Activated T-cell treated with anti-CD3 and anti-CD28 coated beads for 4 hours (primary cell): ENCODE measurements at places on chromosomes 7 and 10.

GRCh38 chr10:66162560-66163143 lies 763.2 kb upstream of the LRRTM3 start:
- DNase-seq: no peak

DNA sequence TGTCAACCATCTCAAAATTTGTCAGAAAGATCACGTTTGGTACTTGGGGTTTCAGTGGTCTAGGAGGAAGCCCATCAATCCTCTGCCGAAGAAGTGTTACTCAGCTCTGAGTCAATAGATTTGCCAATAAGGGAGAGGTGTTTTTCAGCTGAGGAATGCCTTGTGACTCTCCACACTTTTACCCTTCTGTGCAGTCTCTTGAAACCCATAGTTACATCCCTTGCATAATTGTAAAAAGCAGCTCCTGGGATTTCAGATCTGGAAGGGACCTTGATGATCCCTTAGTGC lies 47.5 kb downstream of the INSYN2A start:
- no peak for DNase-seq

DNA sequence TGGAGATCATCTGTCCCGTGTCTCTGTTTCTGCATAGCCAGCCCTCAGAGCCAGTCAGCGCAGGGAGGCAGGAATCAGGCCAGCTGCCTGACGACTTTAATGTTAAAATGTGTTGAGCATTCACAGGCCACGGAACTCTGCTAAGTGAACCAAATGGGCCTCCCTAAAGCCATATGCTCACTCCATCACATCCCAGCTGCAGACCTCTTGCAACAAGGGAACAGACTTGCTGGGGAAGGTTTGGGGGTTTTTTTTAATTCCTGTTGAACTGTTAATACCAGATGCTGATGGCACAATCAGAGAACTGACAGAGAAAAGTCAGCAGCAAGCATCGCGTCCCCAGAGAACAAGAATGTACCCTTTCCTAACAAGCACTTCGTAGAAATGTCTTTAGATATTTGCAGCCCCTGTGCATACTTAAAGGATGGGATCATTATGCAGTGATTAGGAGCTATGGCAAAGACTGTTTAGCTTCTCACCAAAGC lies 900.4 kb upstream of the AUTS2 start:
- DNase-seq: no peak

DNA sequence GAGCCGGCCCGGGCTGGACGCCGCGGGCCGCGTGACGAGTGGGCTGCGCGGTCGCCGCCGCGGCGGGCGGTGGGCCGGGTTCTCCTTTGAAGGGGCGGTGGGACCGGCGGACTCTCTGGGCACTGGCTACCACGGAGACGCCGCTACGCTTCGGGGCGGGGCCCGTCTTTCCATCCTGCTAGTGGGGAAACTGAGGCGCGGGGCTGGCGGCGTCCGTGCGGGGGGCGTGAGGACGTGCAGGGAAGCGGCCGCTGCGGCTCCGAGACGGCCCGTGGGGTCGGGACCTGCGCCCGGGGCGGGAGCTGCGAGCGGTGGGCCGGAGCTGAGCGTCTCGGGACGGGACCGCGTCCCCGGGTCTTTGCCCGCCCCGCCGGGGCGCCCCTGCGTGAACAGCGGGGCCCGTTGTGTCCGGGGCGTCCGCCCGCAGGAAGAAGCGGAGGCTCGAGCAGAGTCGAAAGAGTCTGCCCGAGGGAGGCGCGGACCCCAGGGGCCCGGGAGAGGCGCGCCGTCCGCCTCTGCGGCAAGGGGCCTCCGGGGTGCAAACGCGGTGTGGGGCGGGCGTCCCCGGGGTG lies 548 bp upstream of the BNIP3 start:
- DNase-seq: no peak

- DNase-seq: peak; percentile 1
These were observed 114.9 kb downstream of the IPMK start for GRCh38 chr10:58152673-58153263.

GRCh38 chr10:128095753-128096469 lies 30.3 kb downstream of the MKI67 start:
- DNase-seq: no peak

GRCh38 chr7:2269991-2270460 lies 28.0 kb downstream of the NUDT1 start:
- DNase-seq: no peak

DNA sequence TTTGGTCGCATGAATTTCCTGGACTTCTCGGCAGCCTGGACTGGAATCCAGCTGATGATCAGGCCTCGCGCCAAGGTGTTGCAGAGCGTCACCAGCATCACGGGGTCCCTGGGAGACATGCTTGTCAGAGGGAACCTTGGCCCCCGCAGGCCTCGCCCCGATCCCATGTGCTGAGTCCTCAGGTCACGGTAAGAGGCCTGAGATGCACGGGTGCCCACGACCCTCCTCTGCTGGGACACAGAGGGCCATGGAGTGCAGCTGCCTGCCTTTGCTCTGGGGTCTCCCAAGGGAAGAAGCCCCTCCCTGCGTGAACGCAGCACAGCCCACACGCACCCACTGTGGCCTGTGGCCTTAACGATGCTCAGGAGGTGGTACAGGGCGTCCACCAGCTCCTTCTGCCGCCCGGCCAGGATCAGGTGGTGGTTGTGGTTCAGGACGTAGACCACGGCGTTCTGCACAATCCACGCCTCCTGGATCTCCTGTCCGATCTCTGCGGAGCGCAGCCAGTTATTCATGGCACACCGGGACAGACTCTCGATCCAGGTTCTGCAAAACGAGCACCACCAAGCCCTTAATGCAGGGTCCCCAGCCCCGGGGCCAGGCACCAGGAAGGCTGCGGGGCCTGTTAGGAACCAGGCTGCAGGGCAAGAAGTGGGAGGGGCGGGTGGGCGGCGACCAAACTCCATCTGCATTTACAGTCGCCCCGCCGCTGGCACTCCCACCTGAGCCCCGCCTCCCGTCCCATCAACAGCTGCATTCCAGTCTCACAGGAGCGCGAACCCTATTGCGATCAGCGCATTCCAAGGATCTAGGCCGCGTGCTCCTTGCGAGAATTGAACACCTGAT lies 29.4 kb downstream of the CFAP46 start:
- DNase-seq: no peak

DNA sequence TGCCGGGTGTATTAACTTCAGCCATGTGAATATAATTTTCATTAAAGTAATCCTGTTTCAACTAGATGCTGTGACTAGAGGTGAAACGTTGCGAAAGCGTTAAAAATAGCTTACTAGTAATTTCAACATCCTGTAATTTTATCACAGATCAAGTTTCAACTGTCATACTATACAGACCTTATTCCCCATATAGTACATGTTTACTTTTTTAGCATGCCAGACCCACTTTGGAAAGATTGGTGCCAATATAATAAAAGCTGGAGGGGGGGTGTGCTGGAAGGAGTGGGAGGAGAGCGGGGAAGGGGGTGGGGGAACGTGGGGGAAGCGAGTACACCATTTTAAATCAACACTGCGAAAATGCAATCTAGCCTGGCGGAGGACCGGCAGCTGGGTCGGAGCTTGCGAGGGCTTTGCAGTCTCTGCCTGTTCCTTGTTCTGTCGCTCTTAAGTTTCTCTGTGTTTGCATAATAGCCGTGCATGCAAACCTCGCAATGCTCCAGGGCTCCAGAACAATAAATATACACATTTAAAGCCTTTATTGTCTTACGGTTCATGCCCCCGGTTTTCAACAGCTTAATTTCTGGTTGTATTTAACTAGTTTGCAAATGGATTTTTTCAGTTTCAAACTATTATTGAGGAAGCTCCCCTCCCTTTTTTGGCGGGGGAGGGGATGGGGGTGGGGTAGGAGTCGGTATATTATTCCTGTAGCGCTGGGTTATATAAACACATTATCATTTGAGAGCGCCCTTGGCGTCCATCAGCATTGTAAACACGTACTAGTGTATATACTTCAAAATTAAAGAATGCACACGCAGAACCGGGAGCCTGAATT lies 1.3 kb upstream of the ARID5B start:
- no peak for DNase-seq

GRCh38 chr10:103054621-103055020 lies 136.5 kb downstream of the CNNM2 start:
- no peak for DNase-seq

DNA sequence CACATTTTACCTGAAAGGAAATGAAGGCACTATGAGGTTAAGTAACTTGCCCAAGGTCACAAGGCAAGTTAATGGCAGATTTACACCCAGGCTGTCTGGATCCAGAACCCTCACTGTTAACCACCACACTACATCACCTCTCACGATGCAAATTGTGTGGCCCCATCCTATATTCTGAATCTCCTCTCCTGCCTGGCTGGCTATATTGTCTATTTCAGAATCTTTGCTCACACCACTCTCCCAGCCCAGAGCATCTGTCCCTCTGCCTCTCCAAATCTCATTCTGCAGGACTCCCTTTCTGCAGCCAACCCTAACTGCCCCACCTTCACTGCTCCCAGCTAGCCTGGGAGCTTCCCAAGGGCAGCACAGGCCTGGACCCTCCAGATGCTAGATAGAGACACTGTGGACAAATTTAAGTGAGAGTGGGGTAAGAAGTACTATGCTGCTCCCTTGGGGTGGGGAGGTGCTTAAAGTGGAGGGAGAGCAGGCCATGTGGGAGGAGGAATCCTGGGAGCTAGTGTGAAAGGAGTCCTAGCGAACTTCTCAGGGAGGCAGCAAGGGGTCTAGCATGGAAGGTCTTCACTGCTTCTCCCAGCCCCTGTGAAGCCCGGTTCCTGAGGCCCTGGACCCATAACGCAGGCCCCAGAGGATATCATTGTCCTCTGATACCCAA lies 786 bp downstream of the CUEDC2 start:
- no peak for DNase-seq

GRCh38 chr10:5670662-5671375 lies 4.4 kb upstream of the ASB13 start:
- no peak for DNase-seq

GRCh38 chr10:75512203-75512933 lies 80.9 kb downstream of the LRMDA start:
- DNase-seq: no peak

- no peak for DNase-seq
These were observed 21.4 kb downstream of the KCNK18 start for GRCh38 chr10:117218654-117219053.

DNA sequence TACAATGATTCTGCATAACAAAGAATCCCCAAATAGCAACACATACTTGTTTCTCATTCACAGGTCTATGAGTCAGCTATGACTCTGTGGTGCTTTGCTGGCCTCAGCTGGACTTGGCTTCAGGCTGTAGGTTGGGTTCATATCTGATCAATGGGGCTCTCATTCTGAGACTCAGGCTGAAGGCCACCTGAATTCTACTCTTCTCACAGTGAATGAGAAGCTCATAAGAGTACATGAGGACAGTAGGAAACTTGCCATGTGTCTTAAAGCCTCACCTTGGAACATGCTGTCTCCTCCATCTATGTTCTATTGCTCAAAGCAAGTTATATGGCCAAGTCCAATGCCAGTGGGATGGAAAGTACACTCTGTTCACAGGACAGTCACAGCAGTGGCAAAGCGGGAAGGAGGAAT lies 292.9 kb downstream of the BMPER start:
- DNase-seq: no peak

DNA sequence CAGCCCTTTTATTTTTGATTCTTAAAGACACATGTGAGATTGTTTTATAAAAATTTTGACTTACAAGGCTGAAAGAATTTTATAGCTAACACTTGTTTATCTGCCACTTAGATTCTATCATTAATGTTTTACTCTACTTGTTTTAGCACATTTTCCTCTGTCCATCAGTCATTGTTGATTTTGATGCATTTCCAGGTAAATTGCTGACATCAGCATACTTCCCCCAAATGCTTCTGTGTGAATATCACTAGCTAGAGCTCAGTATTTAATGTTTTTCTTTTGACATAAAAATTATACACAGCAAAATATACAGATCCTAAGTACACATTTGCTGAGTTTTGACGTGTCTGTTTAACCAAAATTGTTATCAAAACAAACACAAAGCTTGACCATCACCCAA lies 43.0 kb downstream of the INPP5A start:
- no peak for DNase-seq

DNA sequence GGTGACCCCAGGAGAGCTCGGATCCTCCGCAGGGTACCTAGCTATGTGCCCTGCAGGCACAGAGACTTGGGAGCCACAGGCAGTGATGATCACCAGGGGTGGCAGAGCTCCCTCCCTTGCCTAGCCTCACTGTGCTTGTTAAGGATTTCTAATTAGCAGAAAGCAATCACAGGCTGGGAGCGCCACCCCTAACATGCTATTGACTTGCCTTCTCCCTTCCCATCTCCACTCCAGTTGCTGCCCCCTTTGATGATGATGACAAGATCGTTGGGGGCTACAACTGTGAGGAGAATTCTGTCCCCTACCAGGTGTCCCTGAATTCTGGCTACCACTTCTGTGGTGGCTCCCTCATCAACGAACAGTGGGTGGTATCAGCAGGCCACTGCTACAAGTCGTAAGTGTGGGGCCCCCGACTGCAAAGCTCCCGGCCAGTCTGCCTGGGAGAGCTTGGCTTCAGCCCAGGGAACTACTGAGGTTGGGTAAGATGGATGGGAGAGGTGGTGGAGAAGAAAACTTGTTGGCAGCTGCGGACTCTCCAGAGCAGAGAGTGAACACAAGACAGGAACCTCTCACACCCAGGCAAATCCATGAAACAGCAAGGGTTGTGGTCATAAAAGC lies 1.2 kb downstream of the PRSS1 start:
- DNase-seq: no peak

- no peak for DNase-seq
These were observed 108.0 kb downstream of the WDFY4 start for GRCh38 chr10:48792687-48793096.

GRCh38 chr10:103238506-103239252 lies 7.0 kb upstream of the RPEL1 start:
- no peak for DNase-seq
